NCI-H1436 (cell line): ENCODE measurements at places on chromosomes 6 and 20.

GRCh38 chr20:13525225-13525940 lies 113.3 kb downstream of the TASP1 start:
- DNase-seq, result no peak

DNA sequence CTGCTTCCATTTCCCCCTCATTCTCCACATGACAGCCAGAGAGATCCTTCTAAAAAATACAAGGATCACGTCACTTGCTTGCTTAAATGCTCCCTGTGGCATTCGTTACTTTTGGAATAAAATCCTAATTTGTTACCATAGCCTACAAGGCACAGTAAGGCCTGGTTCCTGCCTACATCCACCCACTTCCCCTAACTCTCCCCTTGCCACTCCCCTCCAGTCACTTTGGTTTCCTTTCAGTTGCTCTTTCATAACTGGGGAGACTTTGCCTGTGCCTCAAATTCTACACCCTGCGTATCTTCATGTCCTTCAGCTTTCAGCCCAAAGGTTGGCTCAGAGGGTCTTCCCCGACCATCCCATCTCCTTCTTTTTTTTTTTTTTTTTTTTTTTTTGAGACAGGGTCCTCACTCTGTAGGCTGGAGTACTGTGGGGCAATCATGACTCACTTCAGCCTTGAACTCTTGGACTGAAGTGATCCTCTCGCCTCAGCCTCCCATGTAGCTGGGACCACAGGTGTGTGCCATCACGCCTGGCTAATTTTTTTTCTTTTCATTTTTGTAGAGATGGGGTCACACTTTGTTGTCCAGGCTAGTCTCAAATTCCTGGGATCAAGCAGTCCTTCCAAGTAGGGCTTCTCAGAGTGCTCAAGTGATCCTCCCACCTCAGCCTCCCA lies 12.5 kb downstream of the ID1 start:
- DNase-seq, result no peak

GRCh38 chr20:25295386-25296093 lies 47.7 kb downstream of the PYGB start:
- no peak for DNase-seq

DNA sequence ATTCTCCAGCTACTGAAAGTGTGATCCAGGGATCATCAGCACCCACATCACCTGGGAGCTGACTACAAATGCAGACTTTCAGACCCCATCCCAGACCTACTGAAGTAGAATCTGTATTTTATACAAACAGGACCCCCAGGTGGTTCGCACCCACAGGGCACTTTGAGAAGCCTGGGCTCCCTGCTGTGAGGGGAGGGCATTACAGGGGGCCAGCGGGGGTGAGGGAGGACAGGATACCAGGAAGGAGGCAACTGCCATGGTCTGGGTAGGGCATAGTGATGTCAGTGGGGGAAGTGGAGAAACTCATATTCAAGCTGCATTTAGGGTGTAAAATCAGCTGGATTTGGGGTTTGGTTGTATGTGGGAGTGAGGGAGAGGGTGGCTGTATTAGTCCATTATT lies 2.0 kb upstream of the ADA start:
- no peak for DNase-seq

DNA sequence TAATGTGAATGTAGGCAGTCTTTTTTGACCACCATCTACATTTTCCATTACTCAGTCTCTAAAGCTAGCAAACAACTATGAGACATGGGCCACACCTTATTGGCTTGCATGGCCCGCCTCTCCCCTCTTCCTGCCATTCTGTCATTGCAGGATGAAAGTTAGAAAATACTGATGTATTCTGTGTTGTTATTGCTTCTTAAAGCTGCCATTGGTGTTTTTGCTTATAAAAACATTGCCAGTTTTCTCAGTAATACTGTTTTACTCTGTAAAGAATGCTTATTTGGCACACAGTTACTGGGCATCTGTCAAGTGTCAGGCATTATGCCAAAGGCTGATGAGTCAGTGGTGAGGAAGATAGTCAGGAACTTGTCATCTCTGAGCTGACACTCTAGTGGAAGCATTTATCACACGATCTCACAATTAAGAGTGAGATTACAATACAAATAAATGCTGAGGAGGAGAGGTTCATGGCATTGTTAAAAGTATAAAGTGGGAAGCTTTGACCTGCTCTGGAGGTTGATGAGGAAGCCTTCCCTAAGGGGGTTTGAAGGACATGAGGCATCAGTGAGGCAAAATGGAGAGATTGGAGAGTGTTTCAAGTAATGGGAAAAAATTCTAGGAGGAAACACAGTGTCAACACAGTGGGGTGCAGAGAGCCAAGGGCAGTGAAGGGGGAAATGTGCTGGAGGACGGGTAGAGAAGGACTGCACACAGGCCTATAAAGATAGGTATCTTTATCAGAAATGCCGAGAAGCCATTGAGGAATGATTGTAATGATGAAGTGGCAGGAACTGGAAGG lies 14.7 kb downstream of the KLHL32 start:
- no peak for DNase-seq

DNA sequence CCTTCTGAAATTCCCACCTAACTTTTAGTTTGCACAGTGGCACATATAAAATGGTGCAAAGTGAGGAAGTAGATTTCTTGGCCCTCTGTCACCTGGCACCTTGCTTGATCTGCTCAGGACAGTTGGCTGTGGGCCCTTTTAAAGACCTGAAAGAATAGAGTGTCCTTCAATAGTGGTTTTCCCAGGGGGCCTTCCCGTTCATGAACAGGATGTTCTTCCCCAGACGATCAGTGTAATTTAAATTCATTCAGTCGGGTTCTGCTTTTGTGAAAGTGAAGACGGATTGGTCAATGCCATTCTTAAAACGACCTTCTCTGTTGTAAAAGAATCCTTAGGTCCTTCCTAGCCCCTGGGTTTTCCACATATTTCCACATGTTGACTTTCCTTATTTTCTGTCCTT lies 178.5 kb downstream of the SASH1 start:
- no peak for DNase-seq

- DNase-seq, result no peak
Observed at GRCh38 chr20:19620446-19620845, 137.6 kb upstream of the RIN2 start.

DNA sequence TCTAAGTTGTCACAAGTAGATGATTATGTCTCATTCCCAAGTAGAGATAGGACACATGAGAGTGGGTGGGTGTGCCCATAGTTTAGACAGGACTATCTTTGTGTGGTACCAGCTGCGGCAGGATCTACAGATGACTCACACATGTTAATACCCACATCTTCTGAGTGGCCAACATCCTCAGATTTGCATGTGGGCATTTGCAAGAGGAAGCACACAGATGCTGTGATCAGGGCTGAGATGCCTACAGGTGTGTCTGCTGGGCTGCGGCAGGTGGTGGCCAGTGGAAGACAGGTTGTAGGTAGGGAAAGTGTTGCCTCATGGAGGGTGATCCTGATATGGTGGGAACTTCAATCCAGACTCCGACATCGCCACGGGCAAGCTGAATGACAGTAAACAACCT lies 50.8 kb downstream of the UTRN start:
- DNase-seq, result no peak

GRCh38 chr6:157647261-157647915 lies 175.7 kb upstream of the SNX9 start:
- no peak for DNase-seq

DNA sequence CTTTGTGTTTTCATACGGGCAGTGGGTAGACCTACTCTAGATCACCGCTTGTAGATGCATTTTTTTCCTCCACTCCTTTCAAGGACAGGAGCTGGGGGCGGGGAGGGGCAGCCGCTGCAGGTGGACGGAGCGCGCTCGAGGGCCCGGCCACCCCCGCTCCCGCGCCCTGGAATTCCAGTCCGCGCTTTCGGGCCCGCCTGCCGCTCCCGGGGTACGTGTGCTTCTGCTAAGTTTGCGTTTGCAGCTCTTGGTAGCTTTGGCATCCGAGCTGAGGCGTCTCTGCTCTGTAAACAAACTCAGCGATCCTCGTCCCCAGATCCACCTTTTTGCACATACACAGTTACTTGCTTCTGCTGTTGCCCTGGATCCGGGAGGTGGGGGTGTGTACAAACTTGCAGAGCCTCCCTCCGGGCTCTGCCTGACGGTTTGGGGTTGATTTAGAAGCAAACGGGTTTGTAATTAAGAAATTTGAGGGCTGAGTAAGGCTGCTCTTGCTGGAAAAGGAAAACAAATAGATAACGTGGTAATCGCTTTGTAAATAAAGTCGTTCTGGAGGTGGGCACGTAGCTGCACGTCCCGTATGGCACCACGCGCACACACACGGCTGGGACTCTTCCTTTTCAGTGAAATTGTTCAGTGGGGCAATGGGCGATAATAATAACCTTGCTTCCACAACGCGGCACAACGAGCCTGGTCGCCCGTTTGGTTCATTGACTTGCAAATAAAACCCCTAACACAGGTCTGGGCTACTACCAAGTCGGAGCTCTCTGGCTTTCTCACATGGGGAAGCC lies 973 bp upstream of the CITED2 start:
- peak; percentile 79 for DNase-seq

GRCh38 chr6:143877584-143878271 lies 13.5 kb downstream of the ZC2HC1B start:
- DNase-seq, result no peak

DNA sequence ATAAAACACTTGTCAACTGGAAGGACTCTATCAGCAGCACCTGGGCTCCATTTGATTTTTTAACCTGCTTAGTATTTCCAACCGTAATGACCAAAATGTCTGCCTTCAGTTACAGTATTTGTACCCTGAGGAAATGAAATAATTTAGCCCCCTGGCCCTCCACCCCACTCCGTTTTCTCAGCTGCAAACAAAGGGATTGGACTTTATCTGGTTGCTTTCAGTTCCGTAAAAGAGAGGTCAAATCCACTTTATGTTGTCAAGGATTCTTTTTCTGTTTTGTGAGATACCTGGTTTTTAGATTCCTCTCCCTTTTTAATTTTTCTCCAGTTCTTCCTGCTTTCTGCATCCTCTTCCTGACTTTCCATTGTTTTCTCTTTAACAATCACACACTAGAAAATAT lies 64.4 kb upstream of the BMP2 start:
- DNase-seq, result no peak

- no peak for DNase-seq
Observed at GRCh38 chr6:36200154-36200891, 3.8 kb downstream of the BRPF3 start.
